ENCODE measurements at places on chromosomes 13 and 19.

- DNase-seq = no peak
These were observed 234.0 kb upstream of the PCDH9 start for GRCh38 chr13:67464154-67464553.

- DNase-seq = no peak
These were observed 40.5 kb upstream of the ITM2B start for GRCh38 chr13:48192411-48192935.

DNA sequence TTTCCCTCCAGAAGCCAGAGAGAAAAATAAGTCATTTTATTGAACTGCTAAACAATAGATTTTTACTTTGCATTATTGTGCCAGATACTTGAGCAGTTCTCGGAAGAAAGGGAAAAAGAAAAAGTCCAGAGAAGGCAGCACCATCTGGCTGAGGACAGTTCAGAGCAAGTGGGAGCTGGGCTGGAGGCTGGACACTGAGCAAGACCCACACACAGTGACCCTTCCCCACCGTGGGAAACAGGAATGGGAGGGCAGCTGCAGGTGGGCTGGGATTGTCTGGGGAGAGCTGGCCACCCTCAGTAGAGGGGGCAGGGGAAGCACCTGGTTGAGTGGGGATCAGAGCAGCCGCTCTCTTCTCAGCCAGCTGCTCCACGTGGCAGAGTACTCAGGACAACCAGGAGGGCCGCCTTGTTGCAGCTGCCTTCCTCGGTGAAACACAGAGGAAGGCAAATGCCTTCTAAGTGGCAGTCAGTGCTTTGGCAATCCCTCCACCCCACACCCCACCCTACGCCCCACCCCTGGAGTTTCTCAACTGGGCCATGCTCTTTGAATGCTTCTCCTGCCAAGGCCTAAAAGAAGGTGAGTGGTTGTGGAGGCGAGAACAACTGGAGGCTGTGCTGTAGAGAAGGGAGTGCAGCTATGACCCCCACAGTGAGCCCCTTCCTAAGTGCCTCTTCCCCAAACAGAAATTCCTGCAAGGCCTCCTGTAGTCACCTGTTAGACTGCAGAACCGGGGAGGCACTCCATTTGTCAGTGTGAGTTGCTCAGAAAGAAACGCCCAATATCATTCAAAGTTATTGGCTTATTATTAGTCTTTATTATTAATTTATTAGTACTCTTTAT lies 179.3 kb downstream of the ZIC5 start:
- no peak for DNase-seq

DNA sequence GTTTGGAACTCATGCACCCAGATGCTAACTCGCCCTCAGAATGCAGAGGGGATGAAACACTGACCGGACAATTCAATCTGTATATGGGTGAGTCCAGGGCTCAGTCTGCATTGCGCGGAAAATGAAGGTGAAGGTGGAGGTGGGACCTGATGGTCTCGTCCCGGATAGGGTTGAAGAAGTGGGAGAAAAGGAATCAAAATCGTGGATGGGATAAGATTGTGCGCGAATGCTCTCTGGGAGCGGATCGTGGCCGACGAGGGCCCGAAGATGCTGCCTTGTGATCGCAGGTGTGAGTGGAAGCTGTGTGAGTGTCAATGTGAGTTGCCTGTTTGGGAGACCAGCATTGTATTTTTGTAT lies 594 bp upstream of the ZNF850 start:
- no peak for DNase-seq

DNA sequence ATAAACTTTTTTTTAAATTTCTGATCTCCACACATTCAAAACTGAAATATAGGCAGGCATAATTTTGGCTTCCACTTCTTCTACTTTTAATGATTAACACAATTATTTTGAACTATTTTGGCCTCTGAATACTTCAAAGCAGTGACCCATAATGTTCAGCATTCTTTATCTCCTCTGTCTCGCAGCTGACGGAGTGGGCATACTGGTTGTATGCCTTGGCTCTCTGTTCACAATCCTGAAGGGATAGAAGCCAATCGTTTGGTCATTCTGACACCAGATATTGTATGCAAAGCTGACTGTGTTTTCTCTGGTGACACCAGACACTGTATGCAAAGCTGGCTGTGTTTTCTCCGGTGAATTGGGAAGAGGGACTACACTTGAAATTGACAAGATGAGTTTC lies 833.0 kb downstream of the EFNB2 start:
- DNase-seq = no peak

Data from activated naive CD4-positive, alpha-beta T cell treated with anti-CD3 and anti-CD28 coated beads, Interleukin-2, amount 50 U/mL, for 72 hours (primary cell).